CD4-positive, alpha-beta T cell treated with Interleukin-21 for 1 hour (primary cell): ENCODE measurements at places on chromosomes 3 and 15.

GRCh38 chr3:184711493-184712247, at the start of gene MAGEF1:
Gene MAGEF1 (minus strand): TSS chr3:184712064. CDS start chr3:184711821, 243 bp downstream.
- peak; percentile 75 for DNase-seq

GRCh38 chr15:42727750-42728381, 9.1 kb downstream of the CDAN1 start:
- no peak for DNase-seq

- no peak for DNase-seq
These were observed 22.3 kb downstream of the FBLN2 start for GRCh38 chr3:13571264-13571663.

- DNase-seq: no peak
These were observed 29.4 kb downstream of the GAP43 start for GRCh38 chr3:115652738-115653137.

GRCh38 chr3:4976109-4976508, 3.1 kb upstream of the BHLHE40 start:
- DNase-seq: peak; percentile 68
